Liver (tissue), 10 donors: ENCODE measurements at places on chromosomes 2 and 18.

DNA sequence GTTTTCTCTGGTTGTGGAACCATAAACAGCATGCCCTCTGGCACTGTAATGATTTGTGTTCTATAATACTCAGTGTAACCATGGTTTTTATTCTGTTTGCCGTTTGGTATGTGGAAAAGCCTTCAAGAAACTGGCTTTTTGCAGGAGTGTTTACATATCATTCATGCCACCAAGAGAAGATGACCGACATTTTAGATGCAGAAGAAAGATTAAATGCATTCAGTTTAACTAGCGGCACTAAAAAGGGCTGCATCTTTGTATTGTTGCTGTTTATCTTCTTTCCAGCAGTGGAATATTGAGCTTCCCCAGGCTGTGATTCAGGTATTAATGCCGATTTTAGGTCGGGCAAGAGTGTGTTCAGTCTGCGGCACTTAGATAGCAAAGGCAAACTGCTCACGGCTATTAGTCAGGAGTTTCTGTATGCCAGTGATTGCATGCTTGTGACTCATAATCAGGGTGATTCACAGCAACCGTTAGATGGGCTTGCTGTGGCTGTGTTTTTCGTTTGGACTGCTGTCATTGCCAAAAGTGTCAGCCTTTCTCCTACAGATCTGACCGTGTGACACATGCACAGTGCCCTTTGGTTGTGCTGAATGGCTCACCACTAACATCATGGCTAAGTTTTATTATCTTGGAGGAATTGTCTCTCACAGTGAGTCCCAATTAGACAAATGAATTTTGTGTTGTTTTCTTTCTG, 479.7 kb downstream of the PARD3B start:
- no peak for DNase-seq

- DNase-seq: no peak
Measured at GRCh38 chr2:150494234-150494945, 6.9 kb upstream of the RND3 start.

GRCh38 chr2:7430869-7431641, 513.8 kb downstream of the RNF144A start:
- DNase-seq: peak; percentile 38

- DNase-seq: no peak
Measured at GRCh38 chr18:69774831-69775230, 172.8 kb downstream of the CD226 start.

DNA sequence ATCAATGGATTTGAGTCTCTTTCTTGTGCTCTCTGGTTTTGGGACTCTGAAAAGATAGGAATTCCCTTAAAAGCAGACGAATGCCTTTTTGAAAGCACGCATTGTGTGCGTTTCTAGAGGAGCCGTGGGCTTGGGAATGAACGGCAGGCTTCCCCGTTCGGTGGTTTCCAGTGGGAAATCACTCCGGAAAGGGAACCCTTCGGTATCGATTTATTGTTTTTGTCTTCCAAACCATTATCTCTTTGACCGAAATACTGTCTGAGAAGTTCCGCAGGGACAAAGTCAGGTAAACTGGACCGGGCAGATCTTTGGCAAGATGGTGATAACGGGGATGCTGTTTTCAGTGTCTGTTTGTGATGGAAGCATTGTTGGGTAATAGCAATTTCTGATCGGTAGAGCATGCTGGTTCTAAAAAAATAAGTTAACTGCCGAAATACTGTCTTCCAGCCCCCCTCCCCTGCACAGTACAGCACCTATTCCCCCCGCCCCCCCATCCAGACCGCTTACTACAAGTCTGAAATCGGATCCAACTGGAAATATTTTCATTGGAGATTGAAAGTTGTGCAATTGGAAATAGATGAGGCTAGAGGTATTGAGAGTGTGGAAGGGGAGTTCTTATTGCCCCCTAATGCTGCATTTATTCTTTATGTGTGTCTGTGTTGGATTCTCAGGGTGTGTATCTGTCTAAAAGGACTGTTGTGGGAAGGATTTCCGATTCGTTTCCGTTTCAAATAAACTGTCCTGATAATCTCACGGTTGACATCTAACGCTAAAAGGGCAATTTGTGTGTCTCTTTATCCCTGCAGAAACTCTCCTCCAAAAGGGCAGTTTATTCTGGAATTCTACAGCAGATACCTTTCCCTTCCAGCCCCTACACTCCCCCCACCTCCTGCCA, 635 bp downstream of the SETBP1 start:
- no peak for DNase-seq

DNA sequence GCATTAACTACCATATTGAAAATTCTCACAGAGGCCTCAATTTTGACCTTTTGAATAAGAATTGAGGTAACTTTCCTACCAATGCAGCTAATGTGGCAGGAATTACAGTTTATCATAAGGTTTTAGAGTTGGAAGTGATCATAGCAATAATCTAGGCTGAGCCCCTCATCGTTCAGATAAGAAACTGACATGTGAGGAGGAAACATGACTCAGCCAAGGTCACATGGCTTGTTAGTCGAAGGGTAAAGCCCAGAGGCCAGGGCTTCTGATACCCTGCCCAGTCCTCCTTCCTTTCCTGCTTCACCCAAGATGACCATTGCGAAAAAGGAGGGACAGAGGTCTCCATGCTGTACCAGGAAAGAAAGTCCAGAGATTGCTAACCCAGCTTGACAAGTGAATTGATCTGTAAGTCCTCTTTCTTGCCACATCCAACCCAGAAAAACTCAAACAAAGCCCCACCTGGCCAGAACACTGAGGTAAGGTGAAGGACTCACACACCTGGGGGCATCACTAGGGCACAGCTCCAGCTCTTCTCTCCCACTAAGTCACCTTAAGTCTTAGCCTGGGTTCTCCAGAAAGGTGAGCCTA, 174.8 kb downstream of the EN1 start:
- DNase-seq: no peak

DNA sequence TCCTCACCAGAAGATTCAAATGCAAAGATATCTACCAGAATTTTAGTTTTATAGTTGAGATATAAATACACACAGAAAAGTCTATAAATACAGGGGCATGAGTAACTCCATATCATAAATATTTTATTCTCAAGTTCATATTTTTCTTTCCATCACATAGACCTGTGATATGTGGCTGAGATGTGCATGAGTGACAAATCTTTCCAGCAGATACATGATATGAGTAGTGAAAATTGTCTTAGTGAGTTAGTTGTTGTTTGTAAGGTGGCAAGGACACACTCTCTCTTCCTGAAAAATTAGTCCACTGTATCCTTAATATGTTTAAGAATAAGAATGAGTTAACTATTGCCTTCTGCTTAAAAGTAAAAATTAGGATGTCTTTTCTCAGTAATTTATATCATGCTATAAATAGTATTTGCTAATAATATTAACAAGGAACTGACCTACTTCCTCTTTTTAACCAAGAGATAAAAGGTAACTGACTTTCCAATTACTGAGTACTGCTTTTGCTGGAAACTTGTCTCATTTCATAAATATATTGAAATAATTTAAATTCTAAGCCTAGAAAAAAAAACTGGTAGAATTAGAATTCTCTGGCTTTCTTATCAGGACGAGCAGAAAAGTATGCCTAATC, 85.2 kb upstream of the SESTD1 start:
- DNase-seq: no peak

DNA sequence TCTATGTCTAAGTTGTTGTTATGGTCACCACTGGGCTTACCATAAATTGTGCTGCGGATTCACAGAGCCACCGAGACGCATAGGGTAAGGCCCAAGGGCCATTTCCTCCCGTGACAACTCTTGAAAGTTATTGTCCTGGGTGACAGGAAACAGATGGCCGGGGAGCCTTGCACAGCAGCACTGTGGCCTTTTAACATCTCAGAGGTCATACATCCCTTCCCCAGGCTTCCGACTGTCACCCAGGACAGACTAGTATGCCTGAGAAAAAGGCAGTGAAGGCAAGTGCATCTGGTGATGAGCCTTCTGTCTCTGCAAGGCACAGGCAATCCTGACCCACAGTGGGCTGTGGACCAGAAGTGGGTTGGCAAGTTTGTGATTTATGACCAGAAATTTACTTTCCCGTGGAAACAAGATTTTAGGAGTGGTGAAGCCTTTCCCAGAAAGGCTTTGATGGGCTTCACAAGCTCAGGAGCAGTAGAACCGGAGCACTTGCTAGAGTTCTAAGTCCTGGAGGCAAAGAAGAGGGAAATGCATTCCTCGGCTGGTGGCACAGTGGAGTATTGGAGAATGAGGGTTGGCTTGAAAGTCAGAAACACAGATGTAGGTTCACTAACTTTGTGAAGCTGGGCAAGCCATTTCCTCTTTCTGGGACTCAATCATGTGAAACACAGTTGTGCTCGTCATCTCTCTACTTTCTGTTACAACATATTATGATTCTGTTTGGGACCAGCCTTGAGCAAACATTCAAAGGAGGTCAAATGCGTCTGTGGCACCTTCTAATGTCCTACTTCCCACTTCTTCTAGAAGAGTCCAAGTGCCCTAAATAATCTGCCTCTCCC, 2.0 kb upstream of the CAPN14 start:
- no peak for DNase-seq

GRCh38 chr18:29176681-29177080, 999.8 kb upstream of the CDH2 start:
- DNase-seq: no peak

DNA sequence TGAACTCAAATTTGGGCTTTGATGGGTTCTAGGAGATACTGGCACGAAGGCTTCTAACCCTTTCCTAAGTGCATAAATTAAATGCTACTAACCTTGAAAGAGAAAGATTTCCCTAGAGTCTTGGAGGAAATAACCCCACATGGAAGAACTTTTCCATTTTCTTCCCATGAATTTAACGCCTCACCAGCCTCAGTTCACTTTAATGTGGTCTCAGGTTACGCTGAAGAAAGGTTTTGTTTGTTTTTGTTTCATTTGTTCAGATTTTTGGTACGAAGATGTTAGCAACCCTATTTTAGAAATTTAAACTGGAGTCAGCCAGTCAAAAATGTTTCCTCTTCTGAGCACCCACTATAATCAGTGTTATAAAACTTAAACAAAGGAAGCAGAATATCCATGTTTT, 30.7 kb downstream of the METTL4 start:
- DNase-seq: no peak

DNA sequence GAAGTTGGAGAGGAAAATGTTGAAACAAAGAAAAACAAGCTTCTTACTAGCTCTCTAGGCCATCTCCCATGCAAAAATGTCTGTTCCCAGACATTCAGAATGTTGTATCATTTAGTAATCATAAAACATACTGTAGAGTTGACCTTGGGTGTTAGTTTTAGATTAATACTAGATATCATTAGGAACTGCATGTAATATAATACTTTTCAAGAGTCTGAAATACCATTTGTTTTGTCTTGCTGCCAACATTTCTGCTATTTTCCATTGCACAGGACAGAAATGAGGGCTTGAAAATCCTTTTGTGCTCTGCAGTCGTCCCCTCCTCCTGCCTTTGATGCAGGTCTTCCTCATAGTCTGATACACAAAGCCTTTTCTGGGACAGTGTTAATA, 89.5 kb upstream of the RBMS1 start:
- no peak for DNase-seq

DNA sequence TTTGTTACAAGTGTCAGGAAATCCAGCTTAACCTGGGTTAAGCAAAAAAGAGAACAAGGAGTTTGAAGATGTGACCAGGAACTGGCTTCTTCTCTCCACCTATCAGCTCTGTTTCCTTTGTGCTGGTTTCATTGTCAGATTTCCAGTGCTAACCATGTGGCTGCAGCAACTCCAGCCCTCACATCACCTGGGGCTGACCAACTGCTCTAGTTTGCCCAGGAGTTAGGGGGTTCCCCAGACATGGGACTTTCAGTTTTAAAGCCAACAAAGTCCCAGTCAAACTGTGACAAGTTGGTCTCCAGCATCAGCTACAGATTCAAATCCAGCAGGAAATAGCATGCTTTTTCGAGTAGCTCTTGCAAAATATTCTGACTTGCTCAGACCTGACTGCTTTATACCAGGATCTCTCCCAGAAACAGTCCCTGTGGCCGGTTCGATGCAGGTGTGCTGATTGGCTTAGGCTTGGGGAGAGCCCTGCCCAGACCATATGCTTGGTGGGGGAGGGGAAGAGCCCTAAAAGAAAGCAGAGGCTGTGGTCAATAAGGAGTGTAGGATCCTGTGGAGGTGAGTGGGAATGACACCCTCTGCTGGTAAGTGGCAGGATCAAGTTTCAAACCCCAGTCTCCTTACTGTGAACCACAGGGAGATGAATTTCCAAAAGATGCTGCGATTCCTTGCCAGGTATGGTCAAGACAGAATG, 49.5 kb downstream of the KCNE4 start:
- no peak for DNase-seq

DNA sequence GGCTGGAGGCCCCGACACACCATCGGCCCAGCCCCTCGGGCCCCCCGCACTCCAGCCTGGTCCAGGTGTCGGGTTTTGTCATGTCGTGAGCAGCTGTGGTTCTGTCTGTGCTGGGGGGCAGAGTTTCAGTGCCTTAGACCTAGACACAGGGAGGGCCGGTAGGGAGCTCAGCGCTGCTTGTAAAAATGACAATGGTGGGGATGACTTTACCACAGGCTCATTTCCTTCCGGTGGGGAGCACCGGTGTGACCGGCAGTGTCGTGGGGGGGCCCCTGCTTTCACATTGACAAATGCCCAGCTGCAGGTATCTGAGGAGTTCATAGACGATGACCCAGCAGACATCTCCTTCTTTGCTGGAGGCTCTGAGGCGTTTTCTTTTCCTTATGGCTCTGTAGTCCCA, 66.9 kb downstream of the STK25 start:
- DNase-seq: no peak

DNA sequence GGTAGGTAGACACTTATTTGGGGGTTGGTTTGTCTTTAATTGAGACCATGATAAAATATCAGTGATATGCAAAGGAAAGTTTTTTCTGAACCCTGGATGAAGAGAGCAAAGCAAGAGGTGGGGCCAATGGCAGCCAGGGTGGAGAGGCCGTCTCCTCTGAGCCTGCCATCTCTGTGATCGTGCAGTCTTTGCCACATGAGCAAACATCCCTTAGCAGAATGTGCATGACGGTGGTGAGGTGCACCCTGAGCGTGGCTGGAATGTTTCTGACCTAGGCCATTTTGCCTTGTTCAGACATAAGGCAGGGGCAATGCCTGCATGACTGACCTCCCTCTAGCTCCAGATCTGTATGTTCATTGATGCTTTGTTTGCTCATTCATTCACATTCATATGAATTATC, 6.0 kb downstream of the NCK2 start:
- no peak for DNase-seq

GRCh38 chr18:68427951-68428401, 286.9 kb downstream of the TMX3 start:
- no peak for DNase-seq

DNA sequence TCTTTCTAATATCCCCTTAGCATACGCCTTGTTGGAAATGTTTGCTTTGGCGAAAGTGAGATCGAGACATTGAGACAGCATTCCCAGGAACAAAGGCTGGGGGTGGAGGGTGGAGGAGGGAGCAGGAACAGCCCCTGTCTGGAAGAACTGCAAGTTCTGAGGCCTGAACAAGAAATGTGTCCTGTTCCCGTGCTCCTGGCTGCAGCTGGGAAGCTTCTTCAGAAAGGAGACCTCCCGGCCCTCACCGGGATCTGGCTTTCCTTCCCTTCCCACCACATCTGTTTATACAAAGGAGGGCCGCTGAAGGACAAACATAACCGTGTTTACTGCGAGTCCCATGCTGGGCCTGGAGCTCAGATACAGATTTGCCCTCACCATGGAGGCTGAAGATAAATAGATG, 35.9 kb downstream of the AFF3 start:
- DNase-seq: no peak
